ENCODE measurements at places on chromosomes 11 and 22. TPM values are rescaled to one million over a fixed set of nuclear protein-coding genes. Genes with fewer than 3 reads are reported as not detected.

DNA sequence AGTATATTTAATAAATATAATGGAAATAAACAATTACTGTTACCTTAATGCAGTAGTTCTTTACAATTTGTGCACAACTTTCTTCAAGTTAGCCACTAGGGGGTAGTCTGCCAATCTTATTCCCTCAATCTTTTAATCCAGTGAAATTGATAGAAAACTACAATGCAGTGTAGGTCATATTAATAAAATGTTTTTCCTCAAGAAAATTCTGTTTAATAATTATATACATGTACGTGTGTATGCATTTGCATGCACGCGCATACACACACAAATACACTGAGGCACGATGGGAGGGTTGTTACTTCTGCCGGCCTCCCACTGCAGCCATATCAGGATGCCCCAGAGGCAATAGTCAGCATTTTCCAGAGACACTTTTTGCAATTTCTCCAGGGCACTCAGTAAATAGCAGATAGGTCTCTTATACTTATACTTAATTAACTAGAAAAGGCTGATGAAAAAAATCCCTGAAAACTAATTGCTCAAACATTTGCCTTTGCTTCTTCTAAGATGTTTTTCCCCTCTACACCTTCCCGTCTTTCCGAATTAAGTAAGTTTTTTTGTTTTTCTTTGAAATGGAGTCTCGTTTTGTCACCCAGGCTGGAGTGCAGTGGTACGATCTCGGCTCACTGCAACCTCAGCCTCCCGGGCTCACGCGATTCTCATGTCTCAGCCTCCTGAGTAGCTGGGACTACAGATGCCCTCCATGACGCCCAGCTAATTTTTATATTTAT is 3.1 kb downstream of the GAB2 start:
- no peak overlapping the region for H3K4me3 ChIP-seq
- H3K4me1 ChIP-seq: peaks cover 39% of the 10 kb centered on the region
- H3K36me3 ChIP-seq: peaks cover 6% of the 10 kb centered on the region
- no peak overlapping the region for H3K27ac ChIP-seq
- no peak for DNase-seq

The LMO1 gene
- not detected for total RNA-seq

GRCh38 chr11:62501432-62501891 is 45.1 kb downstream of the AHNAK start:
- H3K27ac ChIP-seq: no peak overlapping the region
- no peak overlapping the region for H3K4me3 ChIP-seq
- H3K36me3 ChIP-seq: no peaks in the 10 kb centered on the region
- peaks cover 9% of the 10 kb centered on the region for H3K4me1 ChIP-seq
- DNase-seq: no peak

DNA sequence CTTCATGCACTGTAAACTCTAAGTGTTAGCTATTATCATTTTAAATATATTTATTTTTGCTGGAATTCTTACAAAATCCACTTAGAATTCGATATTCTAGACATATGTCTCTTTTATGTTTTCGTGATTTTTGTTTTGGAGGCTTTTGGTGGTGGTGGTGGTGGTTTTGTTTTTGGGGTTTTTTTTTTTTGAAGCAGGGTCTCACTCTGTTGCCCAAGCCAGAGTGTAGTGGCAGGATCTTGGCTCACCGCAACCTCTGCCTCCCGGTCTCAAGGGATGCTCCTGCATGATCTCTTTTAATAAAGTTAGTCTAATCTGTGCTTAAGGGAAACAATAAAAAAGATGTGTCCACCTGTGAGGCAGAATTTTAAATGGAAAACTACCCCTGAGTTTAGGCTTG is 117.7 kb downstream of the MRTFA start:
- H3K27ac ChIP-seq: peak overlapping the region; percentile 48
- peaks cover 14% of the 10 kb centered on the region for H3K4me1 ChIP-seq
- no peak overlapping the region for H3K4me3 ChIP-seq
- H3K36me3 ChIP-seq: no peaks in the 10 kb centered on the region
- H3K27me3 ChIP-seq: no peaks in the 10 kb centered on the region

GRCh38 chr11:116420770-116421528 is 351.8 kb downstream of the BUD13 start:
- no peaks in the 10 kb centered on the region for H3K27me3 ChIP-seq
- H3K4me1 ChIP-seq: no peaks in the 10 kb centered on the region
- no peak overlapping the region for H3K4me3 ChIP-seq
- no peak for DNase-seq

The GGTLC2 gene
- not detected for total RNA-seq

GRCh38 chr11:67045314-67045713 is 11.3 kb upstream of the RHOD start:
- DNase-seq: no peak
- H3K36me3 ChIP-seq: no peaks in the 10 kb centered on the region
- H3K27ac ChIP-seq: no peak overlapping the region
- H3K4me1 ChIP-seq: no peaks in the 10 kb centered on the region
- no peaks in the 10 kb centered on the region for H3K27me3 ChIP-seq
- no peak overlapping the region for H3K4me3 ChIP-seq

The TPBGL gene
- total RNA-seq: 0.16 TPM

- H3K4me1 ChIP-seq: no peaks in the 10 kb centered on the region
- no peak overlapping the region for H3K27ac ChIP-seq
- no peak overlapping the region for H3K4me3 ChIP-seq
Observed at GRCh38 chr11:133835593-133836548, 9.4 kb downstream of the SPATA19 start.

- H3K4me3 ChIP-seq: no peak overlapping the region
- no peaks in the 10 kb centered on the region for H3K36me3 ChIP-seq
- H3K27ac ChIP-seq: no peak overlapping the region
- no peaks in the 10 kb centered on the region for H3K4me1 ChIP-seq
Observed at GRCh38 chr22:25154667-25154999, 45.0 kb upstream of the CRYBB3 start.

The PIWIL4 gene
- total RNA-seq: 5.4 TPM

- no peaks in the 10 kb centered on the region for H3K4me1 ChIP-seq
- no peaks in the 10 kb centered on the region for H3K36me3 ChIP-seq
- H3K4me3 ChIP-seq: no peak overlapping the region
- DNase-seq: no peak
- H3K27me3 ChIP-seq: no peaks in the 10 kb centered on the region
Observed at GRCh38 chr11:29879560-29879959, 137.3 kb downstream of the KCNA4 start.

- no peak overlapping the region for H3K4me3 ChIP-seq
- H3K4me1 ChIP-seq: no peaks in the 10 kb centered on the region
- no peaks in the 10 kb centered on the region for H3K36me3 ChIP-seq
- no peak for DNase-seq
Observed at GRCh38 chr11:45423475-45424120, 137.5 kb upstream of the SYT13 start.

GRCh38 chr11:69312453-69313404 is 18.8 kb downstream of the MYEOV start:
- no peaks in the 10 kb centered on the region for H3K36me3 ChIP-seq
- H3K4me1 ChIP-seq: peaks cover 37% of the 10 kb centered on the region
- H3K4me3 ChIP-seq: no peak overlapping the region
- DNase-seq: no peak
- peak overlapping the region; percentile 78 for H3K27ac ChIP-seq

The RASL10A gene
- total RNA-seq: 2.7 TPM

DNA sequence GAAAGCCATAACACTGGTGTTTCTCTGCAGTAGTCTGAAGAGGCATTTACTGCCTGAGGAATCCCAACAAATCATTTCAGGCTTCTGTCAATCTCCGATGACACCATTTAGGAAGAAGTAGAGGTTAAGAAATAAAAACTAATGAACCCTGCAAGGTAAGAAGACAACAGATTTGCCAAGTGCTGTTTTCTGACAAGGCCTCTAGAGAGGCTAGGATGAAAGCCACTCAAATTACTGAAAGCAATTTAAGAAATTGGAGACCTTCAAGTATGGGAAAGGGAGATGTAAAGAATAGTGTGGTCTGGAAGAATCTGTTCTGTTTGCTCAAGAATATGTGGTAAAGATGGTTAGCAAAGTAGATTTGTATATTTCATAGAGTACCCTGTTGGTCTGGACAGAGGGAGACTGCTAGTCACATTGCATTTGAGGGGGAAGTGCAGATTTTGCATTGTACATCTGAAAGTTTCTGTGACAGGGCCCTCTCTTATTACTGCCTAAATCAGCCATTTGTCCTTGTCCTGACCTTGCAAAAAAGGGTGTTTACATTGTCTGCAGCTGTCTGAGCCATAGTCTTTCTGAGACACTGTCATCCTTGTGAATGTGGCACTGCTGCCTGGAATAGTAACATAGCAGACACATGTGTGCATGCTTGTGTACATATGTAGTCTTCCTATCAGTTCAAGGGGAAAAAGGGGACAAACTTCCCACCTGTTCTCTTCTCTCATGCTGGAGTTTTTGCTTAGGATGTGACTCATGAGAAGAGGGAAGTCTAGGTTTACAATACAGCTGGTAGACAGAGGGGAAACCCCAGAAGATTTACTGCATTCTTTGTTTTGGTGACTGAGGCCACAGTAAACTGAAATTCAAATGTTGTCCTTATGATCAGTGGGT is 640.2 kb upstream of the KIRREL3 start:
- no peaks in the 10 kb centered on the region for H3K27me3 ChIP-seq
- DNase-seq: no peak
- no peaks in the 10 kb centered on the region for H3K4me1 ChIP-seq
- no peak overlapping the region for H3K27ac ChIP-seq
- H3K36me3 ChIP-seq: no peaks in the 10 kb centered on the region

DNA sequence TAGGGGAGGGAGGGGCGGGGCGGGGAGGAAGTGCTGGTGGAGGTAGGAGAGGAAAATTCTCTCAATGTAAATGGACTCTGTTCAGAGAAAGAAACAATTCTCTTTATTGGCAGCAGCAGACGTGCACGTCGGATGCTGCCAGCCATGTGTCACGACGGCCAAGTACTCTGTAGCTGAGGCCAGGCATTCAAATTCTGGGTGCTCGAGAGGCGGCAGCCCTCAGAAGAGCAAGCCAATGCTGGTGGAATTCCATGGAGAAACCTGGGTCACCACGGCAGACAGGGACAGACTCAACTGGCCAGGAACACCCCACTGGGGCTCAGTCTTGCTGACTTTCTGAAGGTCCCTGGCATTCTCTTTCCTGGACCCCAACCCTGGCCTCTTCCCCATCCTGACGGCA is 90.8 kb downstream of the ABTB2 start:
- H3K4me3 ChIP-seq: no peak overlapping the region
- H3K36me3 ChIP-seq: no peaks in the 10 kb centered on the region
- no peaks in the 10 kb centered on the region for H3K27me3 ChIP-seq
- no peak overlapping the region for H3K27ac ChIP-seq
- no peak for DNase-seq
- H3K4me1 ChIP-seq: peaks cover 10% of the 10 kb centered on the region

The PPME1 gene
- total RNA-seq: 19.4 TPM

The ANO9 gene
- total RNA-seq: 17.9 TPM

The DRICH1 gene
- total RNA-seq: not detected

- no peak overlapping the region for H3K4me3 ChIP-seq
- H3K36me3 ChIP-seq: no peaks in the 10 kb centered on the region
- H3K27ac ChIP-seq: no peak overlapping the region
- DNase-seq: no peak
- no peaks in the 10 kb centered on the region for H3K27me3 ChIP-seq
Observed at GRCh38 chr22:27554106-27554811, 247.3 kb downstream of the MN1 start.

- H3K36me3 ChIP-seq: peaks cover 52% of the 10 kb centered on the region
- H3K27ac ChIP-seq: peak overlapping the region; percentile 65
- peaks cover 46% of the 10 kb centered on the region for H3K4me1 ChIP-seq
- peak; percentile 95 for DNase-seq
- H3K27me3 ChIP-seq: no peaks in the 10 kb centered on the region
- H3K4me3 ChIP-seq: peak overlapping the region; percentile 60
Observed at GRCh38 chr22:41682033-41682807, 6.4 kb downstream of the SNU13 start.

DNA sequence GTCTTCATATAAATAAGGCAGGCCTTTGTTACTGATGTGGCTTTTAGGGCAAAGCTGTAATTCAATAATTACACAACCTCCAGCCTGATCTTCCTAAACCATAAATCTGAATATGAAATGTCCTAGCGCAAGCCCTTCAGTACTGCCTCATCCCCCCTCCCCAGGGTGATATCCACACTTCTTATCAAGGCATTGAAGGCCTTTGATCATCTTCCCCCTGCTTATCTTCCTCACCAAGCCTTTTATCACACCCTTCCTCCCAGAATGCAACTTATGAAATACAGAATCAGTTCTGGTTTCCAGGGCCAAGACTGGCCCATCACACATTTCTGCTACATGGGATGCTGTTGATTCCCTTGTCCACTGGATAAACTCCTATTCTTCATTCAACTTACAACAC is 12.1 kb downstream of the SPON1 start:
- no peaks in the 10 kb centered on the region for H3K4me1 ChIP-seq
- no peak for DNase-seq
- H3K4me3 ChIP-seq: no peak overlapping the region
- no peaks in the 10 kb centered on the region for H3K27me3 ChIP-seq
- no peak overlapping the region for H3K27ac ChIP-seq

DNA sequence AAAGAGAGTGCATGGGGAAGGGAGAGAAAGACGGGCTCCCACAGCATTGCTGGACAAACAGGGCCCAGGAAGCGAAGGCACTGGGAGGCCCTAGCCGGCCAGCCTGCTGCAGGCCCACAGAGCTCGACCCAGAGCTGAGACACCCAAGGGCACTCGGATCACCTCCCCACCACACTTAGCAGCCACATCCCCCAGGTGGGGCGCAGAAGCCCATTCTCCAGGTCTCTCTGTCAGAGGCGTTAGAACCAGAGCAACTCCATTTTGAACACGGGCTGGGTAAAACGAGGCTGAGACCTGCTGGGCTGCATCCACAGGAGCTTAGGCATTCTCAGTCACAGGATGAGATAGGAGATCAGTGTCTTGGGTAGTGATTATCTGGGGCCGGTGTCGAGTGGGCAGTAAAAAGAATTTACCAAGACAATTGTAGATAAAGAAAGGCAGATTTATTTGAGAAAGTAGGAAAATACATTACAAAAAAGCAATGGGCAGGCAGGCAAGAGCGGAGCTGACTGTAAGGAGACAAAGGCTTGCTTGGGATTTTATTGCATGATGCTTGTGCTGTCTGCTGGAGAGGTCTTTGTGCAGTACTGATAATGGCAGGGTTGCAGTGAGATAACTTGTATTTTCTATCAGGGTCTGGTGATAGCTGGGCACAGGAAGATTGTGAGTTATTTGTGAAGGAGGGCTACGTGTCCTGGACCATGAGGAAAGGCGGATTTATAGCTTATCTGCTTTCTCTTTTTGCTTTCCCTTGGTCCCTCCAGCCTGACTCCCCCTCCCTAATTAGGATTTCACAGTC is 13.4 kb upstream of the CAPN5 start:
- no peak overlapping the region for H3K4me3 ChIP-seq
- no peaks in the 10 kb centered on the region for H3K36me3 ChIP-seq
- no peaks in the 10 kb centered on the region for H3K27me3 ChIP-seq
- no peak overlapping the region for H3K27ac ChIP-seq

DNA sequence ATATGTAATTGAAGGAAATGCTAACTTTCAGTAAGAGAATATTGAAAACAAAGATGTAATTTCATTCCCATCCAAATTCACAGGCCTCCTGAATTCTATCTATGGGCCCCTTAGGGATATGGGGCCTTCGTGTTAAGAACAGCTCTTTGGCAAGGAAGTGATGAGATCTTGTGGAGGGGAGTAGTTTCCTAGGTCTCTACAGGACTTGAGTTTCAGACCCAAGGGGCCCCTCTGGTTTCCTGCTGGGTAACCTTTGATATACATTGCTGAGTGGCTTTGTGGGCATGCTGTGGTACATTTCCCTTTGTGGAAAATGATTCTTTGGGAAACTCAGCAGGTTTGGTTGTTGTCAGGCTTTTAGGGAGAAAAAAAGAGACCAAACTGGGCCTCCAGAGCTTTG is 6.2 kb downstream of the STIM1 start:
- no peaks in the 10 kb centered on the region for H3K36me3 ChIP-seq
- peak overlapping the region; percentile 6 for H3K27ac ChIP-seq
- no peaks in the 10 kb centered on the region for H3K27me3 ChIP-seq
- peaks cover 79% of the 10 kb centered on the region for H3K4me1 ChIP-seq

GRCh38 chr22:38733329-38733723 is 22.5 kb downstream of the SUN2 start:
- peaks cover 84% of the 10 kb centered on the region for H3K36me3 ChIP-seq
- no peak overlapping the region for H3K4me3 ChIP-seq
- peaks cover 5% of the 10 kb centered on the region for H3K4me1 ChIP-seq
- no peaks in the 10 kb centered on the region for H3K27me3 ChIP-seq

All from spleen (tissue), 13 donors.